ENCODE measurements at places on chromosomes 5 and 9.

DNA sequence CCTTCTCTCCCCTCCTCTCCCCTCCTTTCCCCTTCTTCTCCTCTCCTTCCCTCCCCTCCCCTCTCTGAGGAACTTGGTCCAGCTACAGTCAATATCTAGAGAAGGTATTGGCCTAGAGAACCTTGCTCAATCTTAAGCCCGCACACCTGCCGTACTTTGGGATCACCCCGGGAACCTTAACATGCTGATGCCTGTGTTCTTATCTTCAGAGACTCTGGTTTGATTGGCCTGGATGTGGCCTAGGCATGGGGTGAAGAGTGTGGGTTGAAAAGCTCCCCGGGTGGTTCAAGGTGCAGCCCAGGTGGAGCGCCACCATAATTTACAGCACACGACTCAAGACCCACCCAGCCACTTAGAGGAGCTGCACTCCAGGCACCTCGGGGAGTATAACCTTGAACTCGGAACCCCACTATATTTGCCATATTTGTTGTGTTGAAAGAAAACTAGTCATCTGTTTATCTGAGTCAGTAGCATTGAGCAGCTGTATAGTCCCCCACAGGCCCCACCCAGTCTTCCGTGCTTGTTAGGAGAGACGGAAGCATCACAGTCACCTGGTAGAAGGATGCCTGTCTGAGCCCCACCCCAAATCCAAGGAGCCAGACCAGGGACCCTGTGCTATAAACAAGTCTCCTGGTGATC is 14.4 kb upstream of the PHF19 start:
- DNase-seq = no peak

- peak; percentile 34 for DNase-seq
Observed at GRCh38 chr9:83334320-83334719, 203.9 kb downstream of the FRMD3 start.

- no peak for DNase-seq
Observed at GRCh38 chr5:96133341-96134079, 171.9 kb upstream of the ELL2 start.

DNA sequence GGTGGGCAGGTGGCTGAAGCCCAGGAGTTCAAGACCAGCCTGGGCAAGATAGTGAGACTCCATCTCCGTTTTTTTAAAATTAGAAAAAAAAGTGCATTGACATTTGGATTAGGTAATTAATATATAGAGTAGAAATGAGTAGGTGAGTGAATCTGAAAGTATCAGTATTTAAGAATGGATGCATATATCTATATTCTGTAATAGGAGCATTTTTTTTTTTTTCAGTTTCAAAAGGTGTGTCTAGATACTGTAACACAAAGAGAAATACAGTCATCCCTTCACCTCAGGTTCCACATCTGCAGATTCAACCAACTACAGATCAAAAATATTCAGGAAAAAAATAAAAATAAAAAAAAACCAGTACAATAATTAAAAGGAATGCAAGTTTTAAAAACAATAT is 50.8 kb downstream of the RBM27 start:
- no peak for DNase-seq

GRCh38 chr9:7303907-7304626 is 495.5 kb downstream of the DMAC1 start:
- no peak for DNase-seq

DNA sequence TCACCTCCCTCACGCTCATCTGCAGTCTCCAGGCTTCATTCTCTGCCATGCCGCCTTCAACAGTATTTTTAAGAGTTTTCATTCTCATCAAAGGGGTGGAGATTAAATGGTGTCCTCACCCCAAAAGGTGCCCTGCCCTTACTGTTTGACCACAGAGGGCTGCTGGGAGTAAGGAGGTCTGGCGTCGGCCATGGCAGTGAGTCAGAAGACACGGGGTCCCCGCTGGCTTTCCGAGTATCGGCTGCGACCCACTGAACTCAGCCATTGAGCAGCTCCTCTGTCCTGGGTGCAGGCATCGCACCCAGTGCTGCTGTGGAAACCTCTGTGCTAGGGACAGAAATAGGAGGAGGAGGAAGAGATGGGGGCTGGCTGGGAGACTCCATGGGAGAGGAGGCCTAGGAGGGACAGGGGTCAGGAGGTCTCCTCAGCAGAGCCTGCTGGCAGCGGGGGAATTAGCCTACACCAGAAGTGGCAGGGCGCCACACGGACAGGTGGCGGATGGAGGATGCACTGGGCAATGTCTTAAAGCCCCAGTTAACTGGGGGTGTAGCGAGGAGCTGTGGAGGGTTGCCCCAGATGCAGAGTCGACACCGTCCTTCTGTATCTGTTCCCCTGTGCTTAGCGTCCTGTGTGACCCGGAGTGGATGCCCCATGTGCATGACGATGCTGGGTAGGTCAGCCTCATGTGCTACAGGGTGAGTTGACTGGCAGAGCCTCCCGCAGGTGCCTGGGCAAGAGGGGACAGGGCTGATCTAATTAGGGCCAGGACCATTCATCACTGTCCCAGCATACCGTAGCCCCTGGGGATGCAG is 15.4 kb upstream of the PLEKHG4B start:
- DNase-seq = no peak

GRCh38 chr9:78235256-78235761 is 566 bp upstream of the CEP78 start:
- no peak for DNase-seq

DNA sequence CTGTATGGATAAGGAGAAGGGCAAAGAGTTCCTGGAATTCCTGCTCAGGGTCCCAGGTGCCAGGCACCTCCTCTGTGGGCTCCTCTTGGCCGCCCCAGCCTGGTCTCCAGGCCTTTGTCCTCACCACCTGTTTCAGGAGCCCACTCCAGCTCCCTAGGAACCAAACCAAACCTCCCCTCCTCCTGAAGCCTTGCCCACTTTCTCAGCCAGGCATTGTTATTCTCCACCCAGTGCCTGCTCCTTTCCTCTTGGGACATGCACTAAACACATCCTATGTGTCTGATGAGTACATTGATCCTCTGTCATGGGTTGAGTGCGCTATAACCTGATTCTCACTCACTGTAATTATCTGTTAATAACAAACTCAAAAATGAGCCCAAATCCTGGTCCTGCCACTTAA is 189.8 kb downstream of the SPOCK1 start:
- no peak for DNase-seq

DNA sequence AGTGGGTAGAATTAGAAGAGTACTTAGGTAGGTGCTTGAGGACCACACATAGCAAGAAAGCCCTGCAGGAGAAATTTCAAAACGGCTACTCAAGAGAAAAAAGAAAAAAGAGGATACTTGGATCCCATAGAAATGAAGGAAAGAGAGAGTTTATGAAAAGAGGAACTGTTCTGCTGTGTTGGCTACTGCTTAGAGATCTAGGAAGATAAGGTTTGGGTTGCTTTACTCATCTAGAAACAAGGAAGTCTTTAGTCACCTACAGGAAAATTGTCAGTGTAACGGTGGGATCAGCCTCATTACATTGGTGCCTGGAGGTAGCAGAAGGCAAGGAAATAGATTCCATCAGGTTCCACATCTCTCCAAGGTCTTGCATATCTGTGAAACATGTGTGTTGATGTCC is 14.8 kb upstream of the C5orf46 start:
- no peak for DNase-seq

- DNase-seq = no peak
Observed at GRCh38 chr5:155309021-155309746, 295.6 kb downstream of the KIF4B start.

DNA sequence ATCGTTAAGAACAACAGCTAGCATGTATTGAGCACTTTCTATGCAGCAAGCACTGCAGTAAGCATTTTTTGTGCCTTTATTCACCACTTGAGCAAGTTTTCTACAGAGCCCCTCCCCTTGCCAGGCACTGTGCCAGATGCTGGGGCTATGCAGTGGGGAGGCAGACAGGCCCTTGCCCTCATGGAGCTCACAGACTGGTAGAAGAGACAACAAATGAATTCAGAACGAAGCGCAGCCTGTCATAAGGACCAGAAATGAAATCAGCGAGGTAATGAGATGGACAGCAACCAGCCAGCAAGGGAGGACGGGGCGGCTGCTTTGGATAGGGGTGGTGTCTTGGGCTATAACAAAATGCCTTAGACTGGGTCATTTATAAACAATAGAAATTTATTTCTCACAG is 68.8 kb downstream of the C9orf50 start:
- no peak for DNase-seq

DNA sequence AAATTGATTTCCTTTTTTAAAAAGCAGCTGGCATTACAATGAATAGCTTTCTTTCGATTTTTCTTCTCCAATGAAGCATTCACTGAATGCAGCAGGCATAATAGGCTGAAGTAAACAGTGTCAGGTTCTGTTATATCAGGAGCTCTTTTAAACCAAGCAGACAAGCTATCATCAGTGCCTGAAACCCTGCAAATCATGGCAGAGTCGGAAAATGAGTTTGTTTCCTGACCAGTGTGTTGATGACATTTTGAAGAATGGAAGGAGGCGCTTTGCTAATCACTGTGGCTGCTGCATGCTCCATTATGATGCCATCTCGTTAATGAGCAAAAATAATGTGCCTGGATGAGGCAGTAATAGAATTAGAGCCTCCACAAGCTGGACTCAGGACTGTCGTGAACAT is 284.5 kb downstream of the ZNF608 start:
- DNase-seq = no peak

- no peak for DNase-seq
Observed at GRCh38 chr9:1383899-1384455, 333.8 kb downstream of the DMRT2 start.

- no peak for DNase-seq
Observed at GRCh38 chr5:174022384-174023095, 23.0 kb upstream of the NSG2 start.

GRCh38 chr5:16178745-16179372 is 732 bp downstream of the MARCHF11 start:
- DNase-seq = no peak

DNA sequence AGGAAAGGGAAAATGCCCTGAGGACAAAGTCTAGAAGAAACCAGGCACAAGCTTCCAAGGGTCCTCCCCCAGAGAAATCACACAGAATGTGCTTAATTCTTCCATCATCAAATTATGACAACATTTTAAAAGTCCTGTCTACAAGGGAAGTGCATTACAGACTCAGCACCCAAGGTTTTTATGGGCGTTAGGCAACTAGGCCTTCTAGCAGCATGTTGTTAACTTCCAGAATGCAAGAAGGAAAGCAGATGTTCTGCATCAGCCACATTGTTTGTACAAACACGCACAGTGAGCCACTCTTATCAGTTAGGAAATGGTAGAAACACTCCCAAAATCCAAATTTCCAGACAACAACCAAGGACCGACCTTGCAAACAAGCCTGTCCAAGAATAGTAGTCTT is 26.5 kb downstream of the SMC5 start:
- no peak for DNase-seq

DNA sequence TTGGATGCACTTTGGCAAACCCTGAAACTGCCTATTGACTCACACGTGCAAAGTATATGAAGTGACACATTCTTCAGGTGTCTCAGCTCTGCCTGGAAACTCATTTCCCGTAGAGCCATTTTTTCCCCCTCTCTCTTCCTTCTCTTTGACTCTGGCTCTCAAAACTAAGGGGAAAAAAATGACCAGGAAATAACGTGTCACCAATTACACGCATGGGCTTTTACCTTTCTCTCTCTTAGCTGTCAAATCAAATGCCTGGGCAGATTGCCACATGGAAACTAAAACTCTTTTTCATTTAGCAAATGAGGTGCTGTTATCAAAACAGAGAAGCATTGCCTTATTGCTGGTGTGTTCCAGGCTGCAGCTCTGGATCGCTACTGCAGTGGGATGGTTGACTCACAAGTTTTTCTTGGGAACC is 18.3 kb upstream of the IFNK start:
- DNase-seq = no peak

DNA sequence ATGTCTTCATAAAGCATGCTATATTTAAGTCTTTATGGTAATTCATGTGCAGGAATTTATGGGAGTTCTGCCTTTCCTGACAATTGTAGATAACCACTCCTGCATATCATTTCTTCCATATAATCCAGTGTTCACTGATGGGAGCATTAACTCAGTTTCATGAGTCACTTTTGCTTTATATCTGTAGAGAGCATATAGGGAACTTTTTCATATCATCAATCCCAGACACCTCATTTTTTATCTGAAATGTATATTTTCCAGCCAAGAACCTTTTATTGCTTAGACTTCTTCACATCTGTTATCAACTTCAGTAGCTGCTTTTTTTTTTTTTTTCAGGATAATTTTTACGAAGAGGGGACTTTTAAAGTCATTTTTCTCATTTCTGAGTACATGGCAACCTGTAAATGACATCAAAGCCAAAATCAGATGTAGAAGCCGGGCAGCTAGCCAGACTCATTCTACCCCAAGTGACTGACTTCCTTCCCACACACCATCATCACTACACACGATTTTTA is 41.1 kb downstream of the NFX1 start:
- no peak for DNase-seq

DNA sequence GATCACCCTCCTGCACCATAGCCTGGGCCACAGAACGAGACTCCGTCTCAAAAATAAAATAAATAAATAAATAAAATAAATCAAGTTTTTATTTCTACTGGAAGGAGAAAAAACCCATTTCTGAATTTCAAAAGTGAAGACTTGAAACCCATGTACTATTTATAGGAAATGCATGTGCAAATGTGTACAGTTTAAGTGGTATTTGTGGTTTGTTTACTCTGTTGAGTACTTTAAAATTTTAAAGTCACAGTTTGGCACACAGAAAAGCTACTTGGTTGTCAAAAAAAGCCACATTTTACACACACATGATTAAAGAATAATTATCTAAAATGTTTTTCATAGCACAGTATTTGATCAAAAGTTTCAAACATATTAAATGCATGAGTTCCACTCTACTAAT is 43.6 kb downstream of the NR3C1 start:
- DNase-seq = no peak

DNA sequence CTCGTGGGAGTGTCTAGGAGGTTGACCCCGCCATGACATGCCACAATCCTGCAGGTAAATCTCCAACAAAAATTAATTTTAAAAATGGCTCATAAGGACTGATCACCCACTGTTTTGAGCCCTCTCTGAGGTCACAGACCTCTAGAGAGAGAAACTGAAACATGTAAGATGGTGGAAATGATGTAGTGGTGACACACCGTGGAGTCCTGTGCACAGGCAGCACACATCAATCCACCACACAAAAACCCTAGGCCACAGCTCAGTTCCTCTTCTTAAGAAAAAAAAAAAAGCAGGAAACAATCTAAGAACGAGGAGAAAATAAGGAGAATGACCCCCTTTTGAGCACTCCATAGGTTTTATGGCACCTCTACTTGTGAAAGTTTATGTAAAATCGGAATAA is 93.8 kb upstream of the FAM120A start:
- no peak for DNase-seq

All from activated CD4-positive, alpha-beta T cell treated with anti-CD3 and anti-CD28 coated beads for 1 hour (primary cell).